ENCODE measurements at places on chromosomes 5 and 9.

GRCh38 chr5:144086295-144086694 lies 84.2 kb downstream of the YIPF5 start:
- no peak for DNase-seq

GRCh38 chr5:176985516-176985915 lies 21.1 kb downstream of the UIMC1 start:
- DNase-seq = no peak

DNA sequence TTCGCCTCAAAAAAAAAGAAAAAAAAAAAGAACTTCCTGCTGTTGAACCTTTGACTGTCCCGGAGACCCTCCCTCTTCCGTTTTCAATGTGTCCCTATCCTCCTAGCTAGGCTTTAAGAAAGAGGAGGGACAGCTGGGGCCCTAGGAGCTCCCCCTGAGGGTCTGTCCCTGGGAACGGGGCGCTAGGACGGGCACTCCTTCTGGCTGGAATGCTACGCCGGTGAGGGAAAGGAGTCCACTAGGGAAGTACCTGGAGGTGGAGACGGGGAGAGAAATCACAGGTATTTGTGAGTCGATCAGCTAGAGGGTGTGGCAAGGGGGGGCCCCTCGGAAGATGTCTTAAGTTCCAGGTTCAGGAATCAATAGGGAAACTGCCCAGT lies 4.6 kb downstream of the SIT1 start:
- no peak for DNase-seq

DNA sequence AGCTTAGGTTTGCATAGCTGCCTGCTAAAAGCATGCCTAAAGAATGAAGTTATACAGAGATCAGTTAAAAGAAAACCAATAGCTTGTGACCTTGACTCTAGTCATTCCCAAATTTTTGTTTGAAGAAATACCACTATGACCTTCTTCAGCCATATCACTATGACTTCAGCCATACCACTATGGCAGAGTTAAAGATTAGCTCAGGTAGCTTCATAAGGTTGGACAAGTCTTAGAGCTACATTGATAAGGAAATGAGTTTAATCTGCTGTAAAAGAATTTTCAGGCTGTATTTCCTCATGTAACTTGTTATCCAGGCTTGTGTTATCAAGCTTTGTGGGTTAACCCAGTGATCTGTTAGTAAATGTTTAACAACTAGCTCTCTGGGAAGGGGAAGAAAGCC lies 30.7 kb downstream of the C6 start:
- DNase-seq = no peak

GRCh38 chr5:6274846-6275543 lies 103.4 kb downstream of the MED10 start:
- no peak for DNase-seq

- no peak for DNase-seq
Measured at GRCh38 chr5:168865968-168866367, 286.8 kb upstream of the PANK3 start.

- no peak for DNase-seq
Measured at GRCh38 chr9:11758016-11758415, 935.2 kb upstream of the TYRP1 start.

DNA sequence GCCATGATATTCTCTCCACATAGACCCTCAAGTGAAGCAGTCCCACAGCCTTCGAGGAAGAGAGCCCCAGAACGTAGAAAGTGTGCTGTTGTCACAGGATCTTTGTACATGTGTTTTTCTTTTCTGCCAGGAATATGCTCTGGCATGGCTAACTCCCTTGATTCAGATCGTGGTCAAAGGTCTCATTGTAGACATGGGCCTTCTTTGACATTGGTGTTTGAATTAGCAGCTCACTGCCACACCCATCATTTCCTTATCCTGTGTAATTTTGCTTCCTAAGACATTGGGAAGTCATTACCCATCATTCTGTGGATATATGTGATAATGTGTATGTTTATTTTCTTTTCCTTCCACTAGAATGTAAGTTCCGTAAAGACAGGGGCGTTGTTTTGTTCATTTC lies 25.5 kb downstream of the MTRR start:
- no peak for DNase-seq

DNA sequence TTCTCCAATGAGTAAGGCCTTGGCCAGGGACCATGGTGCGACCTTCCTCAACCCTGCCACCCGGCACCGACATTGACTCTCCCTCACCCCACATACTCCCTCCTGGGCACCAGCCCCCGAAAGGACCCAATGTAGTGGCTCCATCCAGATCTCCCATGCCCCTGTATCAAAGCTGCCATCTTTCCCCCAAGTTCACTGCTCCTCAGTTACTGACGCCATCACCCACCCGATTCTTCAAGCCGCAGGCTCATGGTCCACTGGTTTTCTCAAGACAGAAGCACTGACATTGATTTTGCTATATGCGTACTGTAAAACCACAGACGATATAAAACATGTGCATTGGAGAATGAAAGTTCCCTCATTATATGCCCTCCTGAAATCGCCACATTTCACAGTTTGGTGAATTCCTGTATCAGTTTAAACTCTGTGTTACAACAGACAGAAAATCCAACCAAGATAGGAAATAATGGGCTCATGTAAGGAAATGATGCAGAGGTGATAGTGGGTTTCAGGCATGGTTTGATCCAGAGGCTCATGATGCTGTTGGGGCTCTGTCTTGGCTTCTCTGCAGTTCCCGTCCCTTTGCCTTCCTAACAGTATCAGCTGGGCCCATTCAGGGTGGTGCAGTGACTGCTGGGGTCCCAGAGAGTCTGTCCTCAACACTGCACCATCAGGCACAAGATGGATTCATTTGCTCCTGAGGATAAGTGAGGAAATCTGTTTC lies 207.3 kb upstream of the IER5L start:
- DNase-seq = no peak

DNA sequence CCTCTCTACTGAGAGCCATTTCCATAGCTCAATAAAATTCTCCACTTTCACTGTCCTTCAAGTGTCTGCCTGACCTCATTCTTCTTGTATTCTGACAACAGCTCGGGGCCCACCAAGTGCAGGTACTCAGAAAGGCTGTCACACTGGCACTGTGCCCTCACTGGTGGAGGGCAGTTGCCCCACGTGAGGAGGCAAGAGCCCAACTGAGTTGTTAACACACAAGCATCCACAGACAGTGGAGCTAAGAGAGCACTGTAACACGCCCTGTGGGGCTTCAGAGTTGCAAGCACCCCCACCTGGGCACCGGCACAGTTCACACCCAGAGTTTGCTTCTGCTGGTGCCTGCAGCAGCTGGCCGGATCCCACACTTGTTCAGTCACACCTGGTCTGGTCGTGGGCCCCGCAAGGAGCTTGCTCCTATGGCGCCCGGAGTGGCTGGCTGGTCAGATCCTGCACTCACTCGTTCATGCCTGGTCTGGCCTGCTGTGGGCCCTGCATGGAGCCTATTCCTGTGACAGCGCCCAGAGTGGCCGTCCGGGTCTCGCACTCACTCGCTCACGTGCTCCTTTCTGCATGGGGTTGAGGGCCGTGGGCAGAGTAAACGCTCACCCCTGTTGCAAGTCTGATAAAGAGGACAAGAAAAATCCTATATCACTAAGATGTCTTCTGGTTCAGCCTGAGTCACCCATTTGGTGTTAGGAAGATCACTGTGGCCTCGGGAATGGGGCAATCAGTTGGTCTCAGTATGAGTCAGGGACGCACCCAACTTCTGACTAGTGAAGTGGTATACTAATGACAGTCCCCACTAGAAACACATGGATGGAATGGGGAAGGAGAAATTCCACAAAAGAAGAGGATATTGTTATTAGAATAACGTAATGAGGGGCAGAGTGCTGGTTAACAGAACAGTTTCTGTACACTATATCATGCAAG lies 87.0 kb upstream of the CCNH start:
- DNase-seq = no peak

GRCh38 chr5:95432779-95433178 lies 41.6 kb downstream of the FAM81B start:
- DNase-seq = no peak

- DNase-seq = no peak
Measured at GRCh38 chr9:130111786-130112537, 58.3 kb downstream of the GPR107 start.

- DNase-seq = no peak
Measured at GRCh38 chr5:180040287-180041214, 31.0 kb downstream of the RNF130 start.

GRCh38 chr5:35956429-35956828 lies 18.0 kb upstream of the CAPSL start:
- no peak for DNase-seq

GRCh38 chr9:35110327-35110761 lies 5.3 kb downstream of the ATOSB start:
- no peak for DNase-seq

DNA sequence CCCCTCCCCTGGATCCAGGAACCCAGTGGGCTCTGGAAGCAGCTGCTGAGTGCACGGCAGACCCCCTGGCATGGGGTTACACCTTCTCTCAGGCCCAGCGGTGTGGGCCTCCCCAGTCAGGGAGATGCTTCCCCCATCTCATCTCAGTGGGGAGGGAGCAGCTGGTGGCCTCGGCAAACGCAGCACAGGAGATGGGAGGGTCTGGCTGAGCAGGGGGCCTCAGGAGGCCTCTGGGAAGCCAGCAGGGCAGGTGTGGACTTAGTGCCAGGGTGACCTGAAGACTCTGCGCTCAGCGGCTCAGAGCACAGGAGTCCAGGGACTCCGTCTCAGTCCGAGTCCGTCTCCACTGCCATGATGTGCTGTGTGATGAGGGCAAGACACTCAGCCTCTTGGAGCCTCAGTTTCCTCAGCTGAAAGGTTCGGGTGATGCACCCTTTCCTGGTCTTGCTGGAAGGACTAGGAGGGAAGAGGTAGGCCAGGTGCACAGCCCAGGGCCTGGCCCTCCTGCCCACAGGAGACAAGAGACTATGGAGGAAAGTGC lies 100.6 kb downstream of the GTF3C4 start:
- no peak for DNase-seq

- no peak for DNase-seq
Measured at GRCh38 chr5:77816686-77817085, 40.5 kb upstream of the TBCA start.

DNA sequence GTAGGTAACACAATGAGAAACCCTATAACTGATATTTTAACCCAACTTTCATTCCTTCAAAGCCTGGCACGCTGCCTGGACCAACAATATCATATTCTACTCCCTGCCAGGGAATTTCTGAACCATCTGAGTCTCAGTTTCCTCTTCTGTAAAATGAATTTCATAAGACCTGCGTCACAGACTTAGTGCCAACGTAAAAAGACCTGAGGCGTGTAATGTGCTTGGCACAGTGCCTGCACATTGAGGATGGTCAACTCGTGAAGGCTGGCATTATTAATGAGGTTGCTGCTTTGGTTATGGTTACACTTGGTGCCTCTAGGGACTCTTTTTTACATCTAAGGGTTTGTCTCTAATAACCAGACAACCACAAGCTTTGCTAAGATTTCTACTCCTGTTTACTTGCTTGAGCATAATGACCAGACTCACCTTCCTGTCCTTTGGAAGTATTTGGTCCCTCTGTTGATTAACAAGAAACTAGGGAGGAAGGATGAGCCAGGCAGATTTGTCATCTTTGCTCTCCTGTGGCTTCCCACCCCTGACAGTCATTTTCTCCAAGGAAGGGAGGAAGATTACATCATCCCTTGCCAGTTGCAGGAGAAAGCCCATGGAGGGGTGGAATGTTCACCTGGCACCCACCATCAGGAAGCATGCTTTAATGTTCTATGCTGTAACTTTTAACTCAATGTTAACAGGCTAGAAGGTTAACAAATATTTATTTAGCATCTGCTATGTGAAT lies 79.0 kb downstream of the PAPPA start:
- DNase-seq = no peak

GRCh38 chr9:16407617-16408016 lies 462.9 kb downstream of the BNC2 start:
- DNase-seq = no peak

GRCh38 chr9:136679431-136679941 lies 7.8 kb downstream of the AGPAT2 start:
- DNase-seq = no peak

- no peak for DNase-seq
Measured at GRCh38 chr5:146919304-146919703, 40.7 kb upstream of the PPP2R2B start.

GRCh38 chr5:67253911-67254310 lies 57.3 kb upstream of the CD180 start:
- DNase-seq = no peak

- no peak for DNase-seq
Measured at GRCh38 chr9:5982317-5982716, 33.1 kb downstream of the RANBP6 start.

DNA sequence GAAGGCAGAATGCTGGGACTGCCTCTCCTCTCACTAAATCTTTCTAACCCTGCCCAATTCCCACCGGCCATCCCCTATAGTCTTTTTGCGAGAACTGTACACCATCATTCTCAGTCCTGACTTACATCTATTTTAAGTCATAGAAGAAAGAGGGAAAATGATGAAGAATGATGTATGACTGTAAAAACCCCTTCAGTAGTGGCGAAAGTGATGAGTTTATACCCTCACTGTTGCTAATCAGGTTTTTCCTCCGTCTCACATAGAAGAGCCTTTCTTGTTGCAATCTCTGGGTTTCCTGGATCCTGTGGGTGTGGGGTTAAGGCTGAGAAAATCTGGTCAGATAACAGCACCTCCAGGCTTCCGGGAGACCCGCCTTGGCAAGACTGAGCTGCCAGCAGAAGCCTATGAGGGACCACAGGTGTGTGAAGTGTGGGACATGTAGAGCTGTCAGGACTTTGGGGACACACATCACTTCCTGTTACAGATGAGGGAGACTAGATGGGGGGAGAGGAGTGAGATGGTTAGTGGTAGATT lies 147.1 kb upstream of the SLC12A2 start:
- no peak for DNase-seq

DNA sequence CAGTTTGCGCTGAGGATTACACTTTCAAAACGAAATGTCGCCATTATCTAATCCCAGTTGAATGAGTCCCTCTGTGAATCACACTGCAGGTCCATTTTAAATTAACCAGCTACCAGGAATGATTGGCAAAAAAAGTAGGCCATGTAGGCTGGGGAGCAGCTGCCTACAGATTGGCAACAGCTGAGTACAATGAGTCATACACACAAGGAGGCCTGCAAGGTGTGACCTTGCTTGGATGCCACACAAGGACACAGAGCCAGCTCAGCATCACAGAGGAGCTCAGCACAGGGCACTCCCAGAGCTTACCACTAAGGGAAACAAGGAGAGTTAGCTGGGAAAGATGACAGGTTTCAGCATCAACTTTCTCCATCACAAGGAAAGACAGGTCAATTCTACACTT lies 12.9 kb downstream of the HAVCR1 start:
- DNase-seq = no peak

- DNase-seq = no peak
Measured at GRCh38 chr5:33315189-33315588, 125.6 kb upstream of the TARS1 start.

- DNase-seq = peak; percentile 21
Measured at GRCh38 chr9:3528451-3528850, 2.6 kb upstream of the RFX3 start.

DNA sequence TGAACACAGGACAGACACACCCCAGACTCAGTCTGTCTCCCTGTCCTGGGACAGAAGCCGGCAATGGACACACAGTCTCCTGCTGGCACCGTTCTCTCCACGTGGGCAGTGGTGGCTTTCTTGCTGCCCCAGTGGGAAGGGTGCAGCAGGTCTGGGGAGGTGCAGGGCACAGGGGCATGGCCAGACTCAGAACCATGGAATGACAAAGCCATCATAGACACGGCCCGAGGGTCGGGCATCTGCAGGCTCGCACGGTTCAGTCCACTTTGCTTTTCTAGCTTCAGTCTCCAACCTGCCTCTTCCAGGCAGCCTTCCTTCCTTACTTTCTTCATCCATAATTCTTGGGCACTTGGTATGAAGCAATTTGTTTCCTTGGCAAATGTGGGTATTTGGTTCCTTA lies 16.7 kb downstream of the MYMK start:
- no peak for DNase-seq
